ENCODE measurements at places on chromosomes 1 and 21.

DNA sequence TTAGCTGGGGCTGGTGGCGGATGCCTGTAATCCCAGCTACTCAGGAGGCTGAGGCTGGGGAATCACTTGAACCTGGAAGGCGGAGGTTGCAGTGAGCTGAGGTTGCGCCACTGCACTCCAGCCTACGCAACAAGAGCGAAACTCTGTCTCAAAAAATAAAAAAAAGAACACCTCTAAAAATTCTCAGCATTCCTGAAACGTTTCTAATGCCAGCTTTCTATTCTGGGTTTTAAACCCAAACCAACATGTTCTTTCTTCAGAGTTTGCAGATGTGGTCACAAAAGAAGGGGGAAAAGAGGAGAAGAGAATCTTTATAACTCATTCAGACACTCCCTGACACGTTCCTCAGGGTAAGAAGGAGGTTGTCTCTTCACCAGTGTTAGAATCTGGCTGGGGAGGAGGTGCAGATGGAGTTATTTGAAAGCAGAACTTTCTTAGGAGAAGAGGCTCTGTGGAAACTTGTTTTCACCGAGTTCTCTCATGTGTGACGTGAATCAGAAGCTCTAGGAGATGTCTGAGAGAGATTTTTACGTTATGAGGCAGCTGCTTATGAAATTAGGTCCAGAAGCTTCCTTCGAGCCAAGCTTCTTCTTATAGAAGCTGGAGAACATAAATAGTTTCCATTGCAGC lies 17.8 kb upstream of the CNR2 start:
- peak; percentile 84 for ATAC-seq

GRCh38 chr1:194802572-194802971 lies 1616.2 kb upstream of the B3GALT2 start:
- no peak for ATAC-seq

DNA sequence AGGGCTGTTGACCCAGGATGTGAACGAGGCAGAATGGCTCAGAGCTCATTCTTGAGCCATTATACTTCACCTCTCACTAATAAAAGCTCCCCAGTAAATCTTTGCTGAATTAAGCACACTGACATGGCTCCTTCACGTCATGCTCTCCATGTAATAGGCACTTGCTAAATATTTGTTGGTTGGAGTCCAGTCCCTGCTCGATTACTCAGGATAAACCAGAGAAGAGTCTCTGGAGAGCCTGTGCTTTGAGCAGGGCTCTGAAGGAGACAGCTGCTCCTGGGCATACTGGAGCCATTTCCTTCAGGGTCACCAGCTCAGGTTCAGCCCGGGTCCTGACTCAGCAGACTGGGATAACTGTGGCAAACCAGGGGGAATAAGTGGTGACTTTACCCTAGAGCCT lies 46.9 kb downstream of the HLX start:
- no peak for ATAC-seq

DNA sequence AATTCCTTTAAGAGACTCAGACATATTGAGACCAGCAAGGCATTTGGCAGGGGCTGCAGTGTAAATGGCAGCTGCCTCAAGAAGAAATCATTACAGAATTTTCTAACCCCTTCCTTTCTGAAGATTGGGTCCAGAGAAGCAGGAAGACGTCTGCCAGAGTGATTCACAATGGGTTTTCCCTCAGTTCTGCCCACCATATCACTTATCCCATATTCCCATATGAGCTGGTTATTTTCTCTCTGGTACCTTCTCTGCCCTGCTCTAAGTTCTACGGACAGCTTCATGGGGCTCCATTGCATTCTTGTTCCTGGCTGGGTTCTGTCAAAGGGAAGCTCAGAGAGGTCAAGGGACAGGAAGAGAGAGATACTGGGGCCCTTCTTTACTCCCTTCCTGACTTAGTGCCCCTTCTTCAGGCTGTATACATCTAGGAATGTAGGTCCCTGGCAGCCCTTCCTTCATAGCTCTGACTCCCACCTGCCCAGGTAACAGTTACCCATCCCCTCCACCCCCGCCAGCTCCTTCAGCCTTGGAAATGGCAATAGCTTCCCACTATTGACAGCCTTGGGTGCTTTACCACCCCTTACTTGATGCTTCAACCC lies 420.6 kb upstream of the DAB1 start:
- no peak for ATAC-seq

GRCh38 chr21:42315296-42315891 lies at the start of gene TFF3:
TFF3 (minus strand) TSS chr21:42315409; CDS start chr21:42315374, 35 bp downstream.
- ATAC-seq: no peak

DNA sequence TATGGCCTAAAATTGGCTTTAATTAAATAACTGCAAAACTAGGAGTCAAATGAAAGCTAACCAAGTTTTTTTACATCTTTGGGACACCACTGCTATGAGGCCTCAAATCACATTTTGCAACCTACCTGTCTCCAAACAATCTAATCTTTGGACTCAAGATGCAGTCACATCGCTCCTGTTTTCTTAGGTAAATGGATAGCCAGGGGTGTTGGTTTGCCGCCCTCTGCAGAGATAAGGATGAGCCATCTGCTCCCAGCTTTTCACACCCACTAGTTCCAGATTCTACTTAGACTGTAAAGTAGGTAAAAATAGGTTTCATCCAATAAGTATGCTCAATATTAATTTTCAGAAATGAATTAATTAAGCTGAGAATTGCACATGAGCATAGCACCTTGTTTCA lies 456.5 kb downstream of the KIF26B start:
- ATAC-seq: no peak

DNA sequence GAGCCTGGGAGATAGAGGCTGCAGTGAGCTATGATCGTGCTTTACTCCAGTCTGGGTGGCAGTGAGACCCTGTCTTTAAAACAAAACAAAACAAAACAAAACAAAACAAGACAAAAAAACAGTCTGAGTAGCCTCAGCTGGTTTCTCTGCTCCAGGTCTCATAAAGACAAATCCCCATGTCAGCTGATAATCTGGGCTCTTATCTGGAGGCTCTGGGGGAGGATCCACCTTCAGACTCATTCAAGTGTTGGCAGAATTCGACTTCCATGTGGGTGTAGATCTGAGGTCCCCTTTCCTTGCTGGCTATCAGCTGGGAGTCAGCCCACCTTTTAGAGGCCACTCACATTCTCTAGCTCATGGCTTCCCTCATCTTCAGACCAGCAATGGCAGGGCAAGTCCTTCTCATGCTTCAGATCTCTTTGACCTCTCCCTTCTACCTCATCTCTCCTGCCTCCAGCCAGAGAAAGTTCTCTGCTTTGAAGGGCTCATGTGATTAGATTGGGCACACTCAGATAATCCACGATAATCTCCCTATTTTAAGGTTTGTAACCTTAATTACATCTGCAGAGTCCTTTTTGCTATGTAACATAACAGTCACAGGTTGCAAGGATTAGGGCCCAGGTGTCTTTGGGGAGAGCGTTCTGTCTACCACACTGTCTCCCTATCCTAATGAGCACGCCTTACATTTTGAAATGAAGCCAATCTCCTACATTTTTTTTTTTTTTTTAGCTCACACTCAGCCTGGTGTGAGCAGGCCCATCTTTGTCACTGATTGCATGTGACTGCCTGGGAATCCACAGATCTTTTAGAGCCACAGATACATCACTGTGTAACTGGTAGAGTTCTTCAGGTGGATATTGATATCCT lies 7.5 kb upstream of the PYCR2 start:
- no peak for ATAC-seq

- no peak for ATAC-seq
Measured at GRCh38 chr1:178457651-178458050, 39.1 kb downstream of the CLEC20A start.

DNA sequence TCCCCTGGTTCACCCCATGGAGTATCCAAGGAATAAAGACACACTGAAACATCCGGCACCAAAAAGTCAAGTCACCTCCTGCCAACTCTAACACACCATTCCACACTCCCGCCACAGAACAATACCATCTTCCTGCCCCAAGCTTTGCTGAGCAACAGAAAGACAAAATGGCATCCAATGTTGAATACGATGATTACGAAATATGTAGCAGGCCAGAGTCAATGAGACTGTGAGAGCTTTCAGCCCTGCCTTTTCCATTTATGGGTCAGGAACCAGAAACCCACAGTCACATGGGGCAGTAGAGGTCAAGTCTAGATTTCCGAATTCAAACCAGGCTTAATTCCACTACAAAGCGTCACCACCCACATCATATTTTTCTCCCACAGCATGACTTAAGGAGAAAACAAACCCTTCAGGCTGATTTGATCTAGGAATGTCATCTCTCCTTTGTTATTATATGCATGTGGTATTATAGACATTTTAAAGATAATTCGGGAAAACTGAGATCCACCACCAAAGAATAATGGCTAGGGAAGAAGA lies 249.8 kb downstream of the SETD4 start:
- no peak for ATAC-seq

DNA sequence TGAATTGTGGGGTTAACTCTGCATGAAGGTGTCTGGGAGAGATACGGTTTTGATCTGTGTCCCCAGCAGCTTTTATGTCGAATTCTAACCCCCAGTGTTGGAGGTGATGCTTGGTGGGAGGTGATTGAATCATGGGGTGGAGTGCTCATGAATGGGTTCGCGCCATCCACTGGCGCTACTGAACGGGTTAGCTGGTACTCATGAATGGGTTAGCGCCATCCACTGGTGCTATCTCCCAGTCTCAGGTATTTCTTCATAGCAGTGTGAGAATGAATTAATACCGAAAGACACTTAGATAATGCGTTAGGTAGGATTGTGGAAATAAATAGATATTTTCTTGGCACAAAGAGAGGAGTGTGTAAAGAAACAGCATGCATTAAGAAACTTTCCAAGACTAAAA lies 32.9 kb upstream of the CLDN8 start:
- ATAC-seq: no peak

DNA sequence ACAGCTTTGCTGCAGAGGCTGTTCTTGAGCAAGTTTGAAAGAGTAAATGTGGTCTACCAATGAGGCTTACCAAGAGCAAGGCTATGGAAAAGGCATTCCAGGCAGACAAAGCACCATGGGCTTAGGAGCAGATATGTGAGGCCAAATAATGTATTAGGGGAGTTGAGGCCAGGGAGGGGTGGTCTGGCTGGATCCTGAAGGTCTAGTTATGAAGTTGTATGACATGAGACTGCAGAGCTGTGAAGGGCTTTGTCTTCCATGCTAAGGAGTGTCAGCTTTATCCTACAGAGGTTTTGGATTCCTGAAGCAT lies 51.8 kb upstream of the TSPAN2 start:
- ATAC-seq: no peak

DNA sequence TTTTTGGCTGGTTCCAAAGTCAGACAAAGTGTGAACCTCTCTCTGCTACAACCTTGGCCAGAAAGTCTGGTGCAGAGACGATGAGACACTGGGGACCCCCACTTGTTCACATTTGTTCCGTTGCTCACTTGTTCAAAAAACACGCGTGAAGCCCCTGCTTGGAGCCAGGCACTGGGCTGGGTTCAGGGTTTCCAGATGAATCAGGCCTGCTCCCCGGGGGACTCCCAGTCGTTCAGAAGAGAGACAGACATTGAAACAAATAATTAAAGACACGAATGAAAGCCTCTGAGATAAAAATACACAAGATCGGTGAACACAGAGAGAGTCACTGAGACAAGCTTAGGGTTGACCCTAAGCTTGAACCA lies 101.5 kb upstream of the RUNX3 start:
- ATAC-seq: peak; percentile 62

DNA sequence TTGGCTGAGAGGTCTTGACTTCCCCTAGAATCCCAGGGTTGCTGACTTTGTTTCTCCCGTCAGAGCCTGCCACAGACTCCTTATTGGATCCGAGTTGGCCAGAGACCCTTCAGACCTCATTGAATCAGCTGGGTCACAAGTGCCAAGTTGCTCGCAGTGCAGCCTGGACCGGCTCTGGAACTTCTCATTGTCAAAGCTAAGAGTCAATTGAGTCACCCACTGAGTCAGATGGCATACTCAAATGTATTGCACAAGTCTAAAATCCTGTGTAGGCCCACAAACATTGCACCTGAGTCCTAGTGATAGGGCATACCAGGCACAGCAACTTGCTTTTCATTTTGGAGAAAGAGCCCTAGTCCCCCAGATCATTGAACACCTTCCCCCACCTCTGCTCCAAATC lies 20.4 kb upstream of the SCAF4 start:
- ATAC-seq: no peak

DNA sequence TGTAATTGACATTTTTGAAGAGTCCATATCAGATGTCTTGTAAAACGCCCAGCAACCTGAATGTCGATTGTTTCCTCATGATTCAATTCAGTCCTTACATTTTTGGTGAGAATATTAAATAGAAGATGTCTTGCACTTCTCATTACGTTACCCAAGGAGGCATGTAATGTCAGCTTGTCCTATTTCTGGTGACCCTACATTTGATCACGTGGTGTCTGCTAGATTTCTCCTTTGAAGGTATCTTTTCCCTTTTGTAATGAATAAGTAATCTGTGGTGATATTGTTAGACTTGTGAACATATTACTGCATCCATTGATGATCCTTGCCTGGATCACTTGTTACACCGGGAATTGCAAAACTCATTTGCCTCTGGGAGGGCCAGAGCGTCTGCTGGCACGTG lies 87.6 kb upstream of the DISP3 start:
- no peak for ATAC-seq

DNA sequence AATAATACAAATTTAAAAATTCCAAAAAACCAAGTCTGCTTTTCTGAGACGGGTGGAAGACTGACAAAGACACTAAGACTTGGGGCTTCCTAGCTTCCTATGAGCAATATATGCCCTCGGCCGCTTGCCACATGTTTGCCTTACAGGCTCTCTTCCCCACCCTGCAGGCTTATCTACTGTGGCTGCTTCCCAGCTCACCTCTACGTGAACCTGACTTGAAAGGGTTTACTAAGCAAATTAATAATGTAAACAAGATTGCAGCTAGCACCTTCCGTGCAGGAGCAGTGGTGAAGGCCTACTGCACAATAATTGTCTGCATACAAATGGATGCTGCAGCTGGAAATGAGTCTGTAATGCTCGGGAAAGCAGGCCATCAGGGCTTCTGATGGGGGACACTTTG lies 152.9 kb upstream of the DAB1 start:
- no peak for ATAC-seq

DNA sequence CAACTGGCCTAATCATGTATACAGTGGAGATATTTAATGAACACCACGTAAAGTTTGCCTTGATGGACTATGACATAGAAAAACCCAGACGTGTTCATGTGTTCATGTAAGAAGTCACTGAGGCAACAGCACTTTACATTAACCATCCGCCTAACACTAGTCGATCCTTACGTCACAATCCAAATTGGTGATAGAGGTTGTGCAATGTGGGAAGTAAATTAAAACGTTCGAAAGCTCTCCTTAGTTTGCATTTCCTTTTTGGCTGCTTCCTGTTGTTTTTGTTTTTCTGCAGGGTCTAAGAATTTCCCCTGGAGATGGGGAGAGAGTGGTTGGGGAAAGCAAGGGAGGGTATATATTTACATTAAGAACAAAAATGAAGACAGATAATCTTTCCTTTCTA lies 587.5 kb upstream of the ADGRL2 start:
- no peak for ATAC-seq

DNA sequence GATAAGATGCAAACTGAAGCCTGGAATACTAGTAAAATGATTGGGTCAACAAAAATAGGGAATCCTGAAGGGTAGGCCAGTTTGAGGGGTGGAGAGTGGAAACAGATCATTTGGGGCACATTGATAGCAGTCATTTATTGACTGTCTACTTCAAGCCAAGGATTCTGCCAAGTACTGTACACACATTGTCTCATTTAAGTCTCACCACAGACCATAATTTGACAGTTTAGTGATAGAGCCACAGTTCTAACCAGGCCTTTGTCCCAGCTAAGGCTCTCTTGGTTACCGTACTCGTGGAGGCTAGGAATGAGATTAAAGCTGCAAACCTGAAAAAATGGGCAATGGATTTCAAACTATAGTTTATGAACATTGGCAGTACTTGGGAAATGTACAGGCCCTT lies 11.2 kb downstream of the RBM15 start:
- no peak for ATAC-seq

Measured in stimulated activated memory B cell treated with anti-CD40 and anti-IgM and Interleukin-4, amounts not matched to agents 10 μg/mL and 1 μg/mL and 100 μg/mL, for 72 hours (primary cell).